ENCODE measurements at places on chromosomes 12 and 14. TPM values are rescaled to one million over a fixed set of nuclear protein-coding genes. Genes with fewer than 3 reads are reported as not detected.

RBP5 gene
- not detected for total RNA-seq

CCDC38 gene
- not detected for total RNA-seq

PMCH gene
- not detected for total RNA-seq

SPIC gene
- not detected for total RNA-seq

B4GALNT1 gene
- not detected for total RNA-seq

KRT82 gene
- total RNA-seq: not detected

TEAD4 gene
- not detected for total RNA-seq

HHIPL1 gene
- total RNA-seq: not detected

DNA sequence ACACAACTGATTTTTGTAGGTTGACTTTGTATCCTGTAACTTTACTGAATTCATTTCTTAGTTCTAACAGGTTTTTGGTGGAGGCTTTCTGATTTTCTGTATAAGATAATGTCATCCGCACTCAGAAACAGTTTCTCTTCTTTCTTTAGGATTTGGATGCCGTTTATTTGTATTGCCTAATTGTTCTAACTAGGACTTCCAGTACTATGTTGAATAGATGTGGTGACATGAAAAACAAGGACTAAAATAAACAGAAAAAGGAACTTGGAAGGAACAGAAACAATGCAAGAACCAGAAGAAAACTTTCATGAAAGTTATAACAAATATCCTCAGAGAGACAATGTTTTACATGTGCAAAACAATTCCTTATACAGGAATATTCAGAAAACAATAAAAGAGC lies 100.3 kb downstream of the GTF2A1 start:
- H3K27me3 ChIP-seq: no peaks in the 10 kb centered on the region
- no peaks in the 10 kb centered on the region for H3K4me1 ChIP-seq
- no peak overlapping the region for H3K27ac ChIP-seq
- no peak for DNase-seq
- no peak overlapping the region for H3K4me3 ChIP-seq

DNA sequence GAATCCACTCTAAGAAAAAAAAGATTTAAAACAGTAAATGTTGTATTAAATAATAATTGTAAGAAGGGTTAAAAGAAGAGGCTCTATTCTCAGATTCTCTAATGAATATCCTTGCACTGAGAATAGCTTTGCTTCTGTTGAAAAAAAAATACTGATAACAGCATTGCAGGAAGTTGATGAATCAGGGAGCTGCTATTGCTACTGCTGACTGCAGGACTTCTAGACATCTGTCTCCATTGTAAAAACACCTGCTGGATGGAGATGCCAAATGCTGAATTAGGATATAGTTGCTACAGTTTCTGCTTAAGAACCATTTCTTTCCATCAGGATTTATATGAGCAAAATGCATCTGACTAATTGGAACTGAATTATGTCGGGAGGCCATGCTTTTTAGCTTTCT lies 50.3 kb upstream of the ANP32D start:
- H3K27me3 ChIP-seq: no peaks in the 10 kb centered on the region
- DNase-seq: no peak
- no peak overlapping the region for H3K27ac ChIP-seq
- no peaks in the 10 kb centered on the region for H3K36me3 ChIP-seq
- no peaks in the 10 kb centered on the region for H3K4me1 ChIP-seq

DNA sequence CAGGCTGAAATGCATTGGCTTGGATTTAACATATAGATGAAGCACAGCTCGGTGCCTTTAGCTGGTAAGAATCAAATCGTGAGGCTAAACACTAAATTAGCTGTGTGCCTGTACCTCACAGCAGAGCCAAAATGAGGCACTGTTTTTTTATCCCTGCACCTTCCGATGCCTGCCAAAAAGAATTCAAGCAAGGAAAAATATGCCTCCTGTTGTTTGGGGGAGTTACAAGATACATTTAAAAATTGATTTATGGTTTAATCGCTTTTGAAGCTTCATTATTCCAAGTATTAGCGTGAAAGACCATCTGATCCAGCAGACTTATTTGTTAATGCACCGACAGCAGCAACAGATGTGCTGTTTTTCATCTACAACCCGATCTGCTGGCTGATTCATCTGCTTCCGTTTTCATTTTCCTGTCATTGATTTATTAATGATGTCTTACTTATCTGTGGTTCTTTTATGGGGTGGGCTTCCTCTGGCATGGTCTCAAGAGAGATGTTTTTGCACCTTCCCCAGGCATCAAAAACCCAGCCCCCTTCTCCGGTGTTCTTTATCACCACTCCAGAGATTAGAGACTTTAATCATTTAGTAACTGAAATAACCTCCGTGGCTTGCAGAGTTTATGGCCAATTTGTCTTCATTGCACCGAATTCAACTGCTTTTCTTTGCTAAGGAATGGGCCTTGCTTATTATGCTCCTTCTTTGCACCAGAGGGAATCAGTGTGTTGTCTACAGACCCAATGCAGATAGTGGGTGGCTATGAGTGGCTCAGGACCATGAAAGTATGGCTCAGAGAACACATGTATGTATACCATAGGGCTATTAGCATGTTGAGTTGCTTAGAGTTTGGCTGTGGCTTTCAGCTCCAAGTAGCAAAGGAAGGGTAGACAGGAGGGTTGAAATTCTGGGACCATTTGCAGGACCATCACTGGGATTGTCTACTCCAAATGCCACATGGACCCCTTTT lies 166.8 kb upstream of the TMEM260 start:
- no peaks in the 10 kb centered on the region for H3K4me1 ChIP-seq
- no peaks in the 10 kb centered on the region for H3K27me3 ChIP-seq
- H3K4me3 ChIP-seq: no peak overlapping the region
- no peak for DNase-seq

DNA sequence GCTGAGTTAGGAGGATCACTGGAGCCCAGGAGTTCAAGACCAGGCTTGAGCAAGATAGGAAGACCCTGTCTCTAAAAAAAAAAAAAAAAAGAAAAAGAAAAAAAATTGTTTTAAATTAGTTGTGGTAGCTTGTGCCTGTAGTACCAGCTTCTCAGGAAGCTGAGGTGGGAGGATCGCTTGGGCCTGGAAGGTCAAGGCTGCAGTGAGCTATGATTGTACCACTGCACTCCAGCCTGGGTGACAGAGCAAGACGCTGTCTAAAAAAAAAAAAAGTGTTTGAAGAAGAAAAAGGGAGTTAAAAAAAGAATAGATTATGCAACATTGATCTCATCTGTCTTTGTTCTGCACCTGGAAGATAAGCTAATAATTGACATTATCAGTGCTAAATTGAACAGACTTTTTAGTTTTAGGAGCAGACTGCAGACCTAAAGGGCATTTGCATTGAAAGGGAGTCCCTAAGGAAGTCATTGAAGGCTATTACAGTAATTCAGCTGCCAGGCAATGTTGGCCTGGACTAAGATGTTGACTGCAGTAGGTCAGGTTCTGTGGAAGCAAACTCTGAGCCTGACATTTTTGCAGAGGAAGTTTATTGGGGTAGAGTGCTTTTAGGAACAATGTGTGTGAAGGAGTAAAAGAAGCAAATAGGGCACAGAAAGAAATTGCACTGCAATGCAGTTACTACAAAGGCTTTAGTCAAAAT lies 215.8 kb downstream of the PCNX1 start:
- no peaks in the 10 kb centered on the region for H3K27me3 ChIP-seq
- no peak overlapping the region for H3K27ac ChIP-seq
- H3K4me3 ChIP-seq: no peak overlapping the region
- no peaks in the 10 kb centered on the region for H3K4me1 ChIP-seq

GRCh38 chr14:105490267-105490571 lies 827 bp upstream of the TEDC1 start:
- H3K36me3 ChIP-seq: no peaks in the 10 kb centered on the region
- peak overlapping the region; percentile 85 for H3K4me3 ChIP-seq
- H3K27me3 ChIP-seq: no peaks in the 10 kb centered on the region
- DNase-seq: no peak
- peaks cover 22% of the 10 kb centered on the region for H3K4me1 ChIP-seq

GRCh38 chr12:16348435-16349130 lies 1.1 kb downstream of the MGST1 start:
- no peaks in the 10 kb centered on the region for H3K27me3 ChIP-seq
- DNase-seq: no peak
- H3K36me3 ChIP-seq: no peaks in the 10 kb centered on the region
- no peak overlapping the region for H3K27ac ChIP-seq

DNA sequence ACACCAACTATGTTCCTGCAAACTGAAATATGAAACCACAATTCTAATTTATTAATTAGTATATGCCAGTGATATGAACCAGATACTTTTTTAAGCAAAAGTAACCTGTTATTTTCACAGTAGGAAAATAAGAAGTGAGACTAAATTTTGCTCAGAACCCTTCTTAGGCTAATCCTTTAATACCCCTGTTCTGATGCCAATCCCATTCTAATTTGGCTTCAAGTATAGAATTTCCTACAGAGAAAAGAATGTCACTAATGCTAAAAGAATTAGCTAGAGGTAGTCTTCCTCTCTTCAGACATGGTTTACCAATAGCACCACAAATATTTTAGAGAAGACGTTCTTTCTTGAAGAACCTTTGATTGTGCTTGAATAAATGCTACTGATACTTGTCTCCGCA lies 758.4 kb downstream of the FLRT2 start:
- no peak overlapping the region for H3K27ac ChIP-seq
- H3K36me3 ChIP-seq: no peaks in the 10 kb centered on the region
- DNase-seq: no peak
- H3K27me3 ChIP-seq: no peaks in the 10 kb centered on the region
- H3K4me3 ChIP-seq: no peak overlapping the region
- H3K4me1 ChIP-seq: no peaks in the 10 kb centered on the region

DNA sequence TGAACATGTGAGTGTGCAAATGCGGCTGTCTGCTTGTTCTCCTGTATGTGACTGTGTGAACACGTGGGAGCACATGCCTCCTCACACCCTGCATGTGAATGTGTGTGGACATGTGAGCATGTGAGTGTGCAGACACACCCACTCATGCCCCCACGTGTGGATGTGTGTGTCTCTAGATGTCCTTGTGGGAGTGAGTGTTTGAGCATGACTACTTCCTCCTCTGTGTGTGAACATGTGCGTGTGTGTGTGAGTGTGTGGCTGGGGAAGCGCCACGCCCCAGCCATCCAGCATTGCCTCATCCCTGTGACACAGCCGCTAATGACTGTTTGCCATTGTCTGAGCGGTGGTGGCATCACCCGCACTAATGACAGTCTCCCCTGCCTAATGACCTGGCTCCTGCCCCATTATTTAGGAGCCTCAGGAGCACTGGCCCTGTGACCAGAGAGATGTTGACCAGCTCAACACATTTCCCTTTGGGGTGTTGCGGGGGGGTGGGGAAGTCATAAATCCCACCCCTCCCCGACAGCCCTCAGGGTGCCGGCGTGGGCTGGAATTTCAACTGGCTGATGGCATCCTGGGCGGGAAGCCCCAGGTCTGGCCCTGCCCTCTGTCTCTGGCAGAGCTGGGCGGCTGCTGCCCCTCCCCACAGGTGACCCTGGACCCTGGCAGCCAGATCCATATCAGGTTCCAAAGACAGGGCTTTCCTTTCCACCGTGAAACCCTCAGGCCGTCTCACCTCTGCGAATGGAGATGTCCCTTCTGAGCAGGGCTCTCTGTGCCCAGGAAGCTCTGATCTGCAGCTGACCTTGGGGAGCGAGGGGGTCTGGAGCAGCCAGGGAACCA lies 11.5 kb upstream of the KRT80 start:
- H3K27ac ChIP-seq: no peak overlapping the region
- H3K4me1 ChIP-seq: no peaks in the 10 kb centered on the region
- H3K27me3 ChIP-seq: no peaks in the 10 kb centered on the region
- no peaks in the 10 kb centered on the region for H3K36me3 ChIP-seq

DNA sequence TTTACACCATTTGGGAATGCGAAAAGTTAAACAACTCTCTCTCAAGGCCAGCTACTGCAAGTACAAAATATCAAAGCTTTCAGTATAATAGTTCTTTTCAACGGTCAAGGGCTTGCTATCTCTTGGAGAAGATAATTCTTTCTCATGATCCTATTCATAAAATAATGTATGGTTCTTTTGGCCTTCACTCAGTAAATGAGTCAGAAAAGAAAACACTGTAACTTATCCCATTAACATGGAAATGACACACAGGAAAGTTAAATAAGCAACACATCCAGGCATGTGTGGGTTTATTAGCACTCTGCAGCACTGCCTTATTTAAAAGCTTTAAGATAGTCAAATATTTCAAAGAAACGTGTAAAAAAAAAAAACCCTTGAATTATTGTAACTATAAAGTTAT lies 36.9 kb downstream of the ZFC3H1 start:
- peaks cover 88% of the 10 kb centered on the region for H3K36me3 ChIP-seq
- no peak overlapping the region for H3K4me3 ChIP-seq
- H3K27ac ChIP-seq: no peak overlapping the region

DNA sequence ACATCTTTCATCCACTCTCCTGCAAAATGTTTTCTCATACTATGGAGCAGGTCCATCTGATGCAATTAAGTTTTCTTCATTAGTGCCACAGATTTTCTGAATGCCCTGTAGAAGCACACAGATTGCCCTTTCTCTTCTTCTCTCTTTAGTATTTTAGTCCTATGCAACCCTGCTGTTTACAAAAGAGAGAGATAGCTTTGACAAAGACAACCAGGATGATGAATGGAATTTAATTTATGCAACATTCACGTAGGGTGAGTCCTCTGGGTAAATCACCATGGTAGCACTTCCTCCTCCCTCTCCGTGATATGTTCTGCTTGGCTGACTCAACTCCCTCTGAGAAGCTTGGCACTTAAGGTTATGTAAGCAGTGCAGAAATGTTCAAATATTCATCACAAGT lies 400.9 kb upstream of the PDE3A start:
- H3K27me3 ChIP-seq: no peaks in the 10 kb centered on the region
- H3K4me1 ChIP-seq: no peaks in the 10 kb centered on the region
- DNase-seq: no peak

DNA sequence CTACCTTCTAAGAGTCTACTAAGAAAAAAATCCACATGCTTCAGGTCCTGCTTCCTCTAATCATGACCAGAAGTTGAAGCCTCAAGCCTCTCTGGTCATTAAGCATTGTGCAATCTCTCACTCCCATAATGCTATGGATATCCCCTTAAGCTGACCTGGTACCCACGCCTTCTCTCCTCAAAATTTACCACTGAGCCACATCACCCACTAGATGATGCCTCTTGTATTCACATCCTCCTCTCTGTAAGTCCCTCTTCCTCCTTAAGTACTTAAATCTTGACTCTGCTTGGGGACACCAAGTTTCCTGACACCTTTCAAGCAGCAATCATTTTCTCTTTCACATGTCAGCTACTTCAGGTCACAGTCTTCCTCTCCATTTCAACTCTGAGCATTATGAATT lies 9.8 kb downstream of the GALNT4 start:
- DNase-seq: no peak
- no peak overlapping the region for H3K27ac ChIP-seq
- no peaks in the 10 kb centered on the region for H3K36me3 ChIP-seq
- H3K4me1 ChIP-seq: no peaks in the 10 kb centered on the region
- H3K4me3 ChIP-seq: no peak overlapping the region

DNA sequence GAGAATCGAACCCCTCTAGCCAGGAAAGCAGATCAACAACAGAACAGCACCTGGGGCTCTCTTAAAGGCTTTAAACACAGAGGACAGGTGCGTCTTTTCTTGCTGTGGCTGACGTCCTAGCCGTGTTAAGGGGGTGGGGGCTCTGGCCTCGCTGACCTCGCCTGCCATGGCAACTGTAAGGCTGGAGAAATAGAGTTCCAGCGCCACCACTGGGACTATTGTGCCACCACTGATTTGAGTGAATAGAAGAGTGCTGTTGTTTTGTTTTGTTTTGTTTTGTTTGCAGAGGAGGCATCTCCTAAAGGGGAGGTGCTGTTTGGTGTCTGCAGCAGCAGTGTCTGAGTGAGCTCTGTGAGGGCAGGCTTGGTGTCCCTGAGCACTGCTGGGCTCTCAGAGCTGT lies 34.2 kb upstream of the PRMT8 start:
- no peak overlapping the region for H3K4me3 ChIP-seq
- H3K27ac ChIP-seq: no peak overlapping the region
- H3K36me3 ChIP-seq: no peaks in the 10 kb centered on the region
